ENCODE measurements at places on chromosomes 12 and 14. TPM values are rescaled to one million over a fixed set of nuclear protein-coding genes. Genes with fewer than 3 reads are reported as not detected.

The OR6C2 gene
- not detected for total RNA-seq

The C1R gene
- total RNA-seq = 1.5 TPM

The FAM186B gene
- 0.11 TPM for total RNA-seq

The MED13L gene
- total RNA-seq = 58.4 TPM

The PLD4 gene
- not detected for total RNA-seq

The SOAT2 gene
- total RNA-seq = not detected

The GLIPR1L2 gene
- 0.09 TPM for total RNA-seq

The ACOT6 gene
- total RNA-seq = not detected

The CPM gene
- total RNA-seq = 0.33 TPM

The IRAK3 gene
- total RNA-seq = 14.7 TPM

The LTB4R gene
- 1.6 TPM for total RNA-seq

The NOVA1 gene
- total RNA-seq = not detected

The CEP83 gene
- total RNA-seq = 7.4 TPM

The TUNAR gene
- not detected for total RNA-seq

The TRIM9 gene
- total RNA-seq = under 0.01 TPM

The MYF6 gene
- total RNA-seq = not detected

The CLEC9A gene
- total RNA-seq = not detected

The DUSP16 gene
- 5.7 TPM for total RNA-seq

Measured in dermis lymphatic vessel endothelial cell (primary cell).